ENCODE measurements at places on chromosomes 7 and 10.
A peak's percentile ranks its signal among the peaks of the same experiment; 100 is the strongest.

DNA sequence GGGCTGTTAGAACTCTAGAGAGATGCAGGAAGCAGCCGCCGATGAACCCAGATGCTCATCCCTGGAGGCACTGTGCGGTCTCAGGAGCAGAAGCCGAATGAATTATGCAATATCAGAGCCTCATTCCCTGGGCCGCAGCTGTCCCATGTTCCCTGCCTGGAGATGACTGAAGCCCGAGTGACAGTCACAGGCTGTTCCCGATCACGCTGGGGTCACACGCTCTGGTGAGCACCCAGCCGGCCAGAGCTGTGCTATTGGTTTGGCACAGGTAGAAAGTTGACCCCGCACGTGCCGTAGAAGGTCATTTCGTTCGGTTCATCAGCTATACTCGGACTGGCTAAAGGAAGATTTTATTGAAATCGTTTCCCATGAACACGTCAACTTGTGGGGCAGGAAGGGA lies 140.5 kb upstream of the SH2B2 start:
- DNase-seq = peak; percentile 72

- DNase-seq = no peak
Observed at GRCh38 chr7:66894463-66895080, 26.5 kb upstream of the TMEM248 start.

- DNase-seq = no peak
Observed at GRCh38 chr7:126486806-126487205, 765.9 kb downstream of the GRM8 start.

GRCh38 chr7:157614457-157615020 lies 277.7 kb downstream of the DNAJB6 start:
- peak; percentile 37 for DNase-seq

- DNase-seq = no peak
Observed at GRCh38 chr10:48555310-48556042, 49.4 kb downstream of the ARHGAP22 start.

DNA sequence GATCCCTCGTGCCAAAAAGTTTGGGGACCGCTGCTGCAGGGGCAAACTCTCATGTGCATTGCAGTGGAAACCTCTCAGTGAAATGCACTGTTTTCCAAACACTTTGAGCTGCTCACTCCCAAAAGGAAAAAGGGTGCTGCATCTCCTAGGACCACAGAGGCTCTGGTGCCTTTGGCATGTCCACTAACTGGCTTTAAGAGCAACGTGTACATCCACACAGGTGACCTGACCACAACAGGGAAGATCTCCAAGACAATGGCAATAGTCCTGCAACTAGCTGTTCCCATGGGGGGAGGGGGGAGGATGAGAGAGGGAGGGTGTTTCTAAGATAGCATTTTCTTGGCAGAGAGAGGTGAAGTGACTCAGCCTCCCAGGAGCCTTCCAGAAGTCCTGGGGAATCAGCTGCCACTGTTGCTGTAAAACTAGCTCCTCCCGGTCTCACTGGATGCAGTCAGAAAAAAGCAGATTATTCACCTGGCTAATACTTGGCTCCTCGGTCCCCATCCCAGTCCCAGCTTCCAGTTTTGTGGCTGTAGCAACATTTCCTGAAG lies 181.7 kb downstream of the HECW1 start:
- no peak for DNase-seq

GRCh38 chr7:114100810-114101209 lies 182.0 kb upstream of the PPP1R3A start:
- no peak for DNase-seq

- peak; percentile 91 for DNase-seq
Observed at GRCh38 chr10:126062131-126063032, 166.0 kb downstream of the FANK1 start.

GRCh38 chr7:154832557-154833138 lies 170.3 kb downstream of the PAXIP1 start:
- no peak for DNase-seq

- DNase-seq = no peak
Observed at GRCh38 chr10:13276749-13277365, 23.0 kb downstream of the PHYH start.

DNA sequence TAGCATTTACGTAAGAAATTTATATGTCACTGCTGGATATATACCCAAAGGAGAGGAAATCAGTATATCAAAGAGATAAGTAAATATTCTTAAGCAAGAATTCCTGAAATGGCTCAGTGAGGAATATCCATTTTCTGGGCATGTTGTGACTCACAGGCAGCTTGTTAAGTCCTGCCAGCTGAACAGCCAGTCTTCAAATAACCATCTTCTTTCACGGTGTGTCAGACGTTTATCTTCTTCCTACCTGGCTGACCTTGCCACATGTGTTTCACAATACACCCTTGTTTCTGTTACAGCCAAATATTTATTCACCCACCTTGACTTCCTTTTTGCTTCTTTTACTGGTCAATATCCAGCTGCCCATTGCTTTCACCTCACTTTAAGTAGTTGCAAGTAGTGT lies 648.1 kb downstream of the ANKRD7 start:
- DNase-seq = no peak

- DNase-seq = no peak
Observed at GRCh38 chr10:119524720-119525070, 17.8 kb downstream of the RGS10 start.

GRCh38 chr7:55078465-55079372 lies 59.9 kb downstream of the EGFR start:
- no peak for DNase-seq

DNA sequence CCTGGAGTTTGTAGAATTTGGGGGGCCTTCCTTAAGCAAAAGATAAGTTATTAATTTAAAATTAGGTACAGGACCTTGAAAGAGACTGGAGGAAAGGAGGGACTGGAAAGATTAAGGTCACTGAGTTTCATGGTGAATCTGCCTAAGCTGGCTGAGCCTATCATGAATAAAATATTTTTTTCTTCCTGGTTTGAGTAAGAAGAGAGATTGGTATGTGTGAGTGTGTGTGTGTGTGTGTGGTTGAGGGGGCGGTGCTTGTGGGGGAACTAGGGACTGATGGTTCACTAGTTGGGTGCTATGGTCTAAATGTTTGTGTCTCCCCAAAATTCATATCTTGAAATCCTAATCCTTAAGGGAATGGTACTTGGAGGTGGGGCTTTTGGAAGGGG lies 142.5 kb upstream of the PRKCQ start:
- no peak for DNase-seq

DNA sequence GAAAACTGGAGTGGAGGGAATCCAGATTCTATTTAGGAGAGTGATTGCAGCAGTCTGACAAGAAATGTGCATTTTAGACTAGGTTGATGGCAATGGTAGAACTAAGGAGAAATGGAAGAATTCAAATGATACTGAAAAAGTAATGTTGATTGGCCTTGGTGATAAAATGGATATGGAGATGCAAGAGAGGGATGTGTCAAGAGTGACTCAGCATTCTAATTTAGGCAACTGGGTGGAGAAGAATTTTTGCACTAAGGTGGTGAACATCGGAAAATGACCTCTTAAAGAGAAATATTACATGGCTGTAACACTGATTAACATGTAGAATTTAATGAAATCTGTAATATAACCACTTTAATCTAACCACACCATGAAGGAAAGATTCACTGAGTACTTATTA lies 806.5 kb downstream of the PHTF2 start:
- DNase-seq = no peak

GRCh38 chr10:111967547-111967946 lies 216.0 kb downstream of the GPAM start:
- no peak for DNase-seq

DNA sequence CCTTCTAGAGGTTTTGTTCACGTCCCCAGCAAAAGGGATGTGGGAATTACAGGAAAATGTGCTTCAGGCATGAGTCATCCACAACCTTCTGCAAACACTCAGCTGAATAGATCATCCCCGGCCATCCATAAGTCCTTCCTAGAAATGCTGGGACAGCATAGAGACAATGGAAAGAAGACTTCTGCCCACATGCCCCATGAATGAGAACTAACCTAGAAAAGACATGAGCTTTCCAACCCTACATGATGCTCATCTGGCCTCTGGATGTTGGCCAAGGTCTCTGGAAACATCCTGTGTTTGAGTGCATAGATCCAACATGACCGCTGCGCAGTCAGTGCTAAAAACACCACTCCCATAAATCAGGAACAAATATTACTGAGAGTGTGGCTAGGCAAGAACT lies 277.5 kb downstream of the PLXNA4 start:
- no peak for DNase-seq
